ENCODE measurements at places on chromosomes 6 and 20.

DNA sequence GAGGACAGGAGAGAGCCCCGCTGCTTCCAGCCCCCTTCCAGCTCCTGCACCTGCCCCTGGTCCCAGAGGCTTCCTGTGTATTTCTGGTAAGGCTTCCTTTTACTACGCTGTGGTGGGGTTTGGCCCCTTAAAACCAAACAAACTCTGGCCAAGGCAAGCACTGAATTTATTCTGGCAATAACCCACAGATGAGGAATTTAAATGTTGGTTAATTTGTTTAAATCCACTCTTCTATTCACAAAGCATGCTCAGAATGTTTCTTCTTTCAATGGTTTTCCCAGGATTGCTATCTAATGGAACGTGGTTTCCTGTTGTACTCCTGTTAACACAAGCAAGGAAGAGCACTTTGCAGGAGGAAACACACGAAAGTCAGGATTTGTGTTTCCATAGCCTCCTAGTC is 236.5 kb upstream of the FOXQ1 start:
- no peak for DNase-seq

DNA sequence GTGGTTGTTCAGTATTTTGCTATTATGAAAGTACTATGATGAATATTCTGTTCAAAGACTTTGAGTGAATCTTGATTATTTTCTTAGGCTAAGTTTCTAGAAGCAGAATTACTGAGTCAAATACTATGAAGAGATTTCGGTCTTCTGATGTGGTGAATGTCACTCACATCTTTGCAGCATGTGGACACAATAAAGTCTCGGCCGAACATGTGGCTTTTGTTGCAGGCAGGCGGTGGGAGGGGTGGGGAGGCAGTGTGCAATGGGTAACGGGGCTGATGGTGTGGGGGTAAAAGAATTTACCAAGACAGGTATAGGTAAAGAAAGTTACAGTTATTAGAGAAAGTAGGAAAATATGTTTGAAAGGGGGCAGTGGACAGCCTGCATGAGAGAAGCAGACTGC is 156.4 kb upstream of the DTNBP1 start:
- no peak for DNase-seq

DNA sequence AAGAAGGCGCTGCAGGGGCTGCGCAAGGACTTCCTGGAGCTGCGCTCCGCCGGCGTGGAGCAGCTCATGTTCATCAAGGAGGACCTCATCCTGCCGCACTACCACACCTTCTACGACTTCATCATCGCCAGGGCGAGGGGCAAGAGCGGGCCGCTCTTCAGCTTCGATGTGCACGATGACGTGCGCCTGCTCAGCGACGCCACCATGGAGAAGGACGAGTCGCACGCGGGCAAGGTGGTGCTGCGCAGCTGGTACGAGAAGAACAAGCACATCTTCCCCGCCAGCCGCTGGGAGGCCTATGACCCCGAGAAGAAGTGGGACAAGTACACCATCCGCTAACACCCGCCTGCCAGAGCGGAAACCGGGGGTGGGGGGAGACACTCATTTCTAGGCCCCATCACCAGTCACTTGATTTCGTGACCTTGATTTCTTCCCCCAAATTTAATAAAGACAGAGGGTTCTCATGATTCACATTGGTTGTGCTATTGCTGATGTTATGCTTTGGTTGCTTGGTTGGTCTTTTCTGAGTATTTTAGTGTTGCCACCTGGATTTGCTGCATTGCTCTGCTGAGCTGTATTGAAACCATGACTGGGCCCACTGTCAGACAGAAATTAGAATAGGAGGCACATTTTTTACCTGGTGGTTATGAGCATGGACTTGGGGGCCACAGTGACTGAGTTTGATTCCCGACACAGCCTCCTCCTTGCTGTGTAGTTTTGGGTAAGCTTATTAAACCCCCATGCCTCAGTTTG is 1.5 kb downstream of the FAM50B start:
- DNase-seq: no peak

DNA sequence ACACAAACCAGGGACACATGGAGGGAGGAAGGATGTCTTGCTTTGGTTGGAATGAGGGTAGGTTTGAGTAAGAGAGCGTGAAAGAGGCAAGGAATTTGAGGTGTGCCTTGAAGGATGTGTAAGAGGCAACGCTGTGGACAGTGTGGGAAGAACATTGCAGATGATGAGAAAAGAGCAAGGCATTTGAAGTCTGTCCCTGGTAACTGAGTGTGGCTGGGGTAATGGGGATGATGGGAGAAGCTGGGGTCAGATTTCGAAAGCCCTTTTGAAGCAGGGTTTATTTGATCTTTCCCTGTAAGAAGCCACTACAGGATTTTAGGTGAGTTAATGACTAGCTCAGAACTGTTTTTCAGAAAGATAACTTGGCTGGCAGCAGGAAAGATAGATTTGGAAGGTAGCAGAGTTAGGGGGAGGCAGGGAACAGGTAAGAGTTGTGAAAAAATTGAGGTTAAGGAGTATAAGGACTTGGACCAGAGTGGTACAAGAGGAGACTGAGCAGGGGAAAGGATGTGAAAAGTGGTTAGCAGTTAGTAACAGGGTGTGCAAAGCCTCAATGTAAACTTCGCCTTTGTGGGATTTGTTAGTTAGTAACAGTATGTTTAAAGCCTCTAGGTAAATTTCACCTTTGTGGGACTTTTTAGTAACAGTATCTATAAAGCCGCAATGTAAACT is 17.7 kb downstream of the UTRN start:
- DNase-seq: peak; percentile 22

Data from astrocyte (in vitro differentiated cells and primary cell).